ENCODE measurements at places on chromosomes 7 and 10.

DNA sequence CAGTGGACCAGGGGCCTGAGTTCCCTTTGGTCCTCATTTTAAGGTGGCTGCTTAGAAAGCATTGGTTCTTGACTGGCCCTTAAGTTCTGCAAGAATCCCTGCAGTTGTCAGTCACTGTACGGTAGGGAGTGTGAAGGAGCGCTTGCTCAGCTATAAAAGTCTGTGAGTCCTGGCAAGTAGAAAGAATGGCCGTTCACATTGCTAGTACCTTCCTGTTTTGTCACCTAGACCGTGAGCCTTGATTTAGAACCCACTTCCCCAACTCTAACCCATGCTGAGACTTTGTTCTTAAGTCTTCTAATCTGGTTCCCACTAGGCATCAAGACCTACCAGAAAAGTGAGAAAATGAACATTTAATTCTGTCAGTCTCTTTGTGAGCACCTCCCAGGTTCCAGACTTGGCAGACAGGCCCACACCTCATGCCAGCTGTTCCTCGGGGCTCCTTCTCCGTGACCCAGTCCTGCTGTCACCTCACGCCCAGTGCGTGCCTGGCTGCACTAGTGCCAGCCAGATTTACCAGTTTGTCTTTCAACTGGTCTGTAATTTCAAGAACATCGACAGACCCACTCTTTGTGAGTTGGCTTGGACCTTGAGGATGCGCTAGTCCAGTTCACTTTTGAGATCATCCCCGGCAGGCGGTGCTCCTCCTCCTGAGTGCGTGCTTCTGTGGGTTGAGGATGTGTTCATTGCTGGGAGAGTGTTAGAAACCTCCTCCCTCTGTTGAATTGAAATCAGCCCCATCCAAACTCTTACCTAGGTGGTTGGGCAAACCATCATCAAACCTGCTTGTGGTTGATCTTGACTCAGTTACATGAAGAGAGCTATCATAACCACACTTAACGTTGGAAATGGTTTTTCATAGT is 78.5 kb downstream of the SHH start:
- no peak for DNase-seq

DNA sequence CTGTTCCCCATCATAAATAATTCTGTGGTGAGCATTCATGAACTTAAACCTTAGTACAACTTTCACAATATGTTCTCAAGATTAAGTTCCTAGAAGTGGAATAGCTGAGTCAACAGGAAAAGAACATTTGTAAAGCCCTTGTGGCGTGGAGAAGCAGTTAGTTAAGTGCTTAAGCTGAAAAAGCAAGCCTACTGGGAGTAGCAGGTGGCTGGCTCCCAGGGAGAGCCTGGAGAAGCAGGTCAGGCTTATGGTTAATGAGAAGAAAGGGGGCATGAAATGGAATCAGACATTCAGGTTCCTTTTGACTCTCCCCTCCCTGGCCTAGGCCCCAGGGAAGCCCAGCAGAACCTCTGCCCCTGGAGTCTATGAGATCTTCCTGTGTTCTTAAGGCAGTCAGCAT is 35.3 kb downstream of the VSTM4 start:
- DNase-seq = no peak

GRCh38 chr10:63477927-63478326 is 12.2 kb upstream of the JMJD1C start:
- no peak for DNase-seq

- DNase-seq = no peak
Measured at GRCh38 chr7:99514050-99514449, 9.6 kb downstream of the ZKSCAN5 start.

GRCh38 chr10:124730790-124731189 is 13.4 kb downstream of the FAM53B start:
- DNase-seq = no peak

DNA sequence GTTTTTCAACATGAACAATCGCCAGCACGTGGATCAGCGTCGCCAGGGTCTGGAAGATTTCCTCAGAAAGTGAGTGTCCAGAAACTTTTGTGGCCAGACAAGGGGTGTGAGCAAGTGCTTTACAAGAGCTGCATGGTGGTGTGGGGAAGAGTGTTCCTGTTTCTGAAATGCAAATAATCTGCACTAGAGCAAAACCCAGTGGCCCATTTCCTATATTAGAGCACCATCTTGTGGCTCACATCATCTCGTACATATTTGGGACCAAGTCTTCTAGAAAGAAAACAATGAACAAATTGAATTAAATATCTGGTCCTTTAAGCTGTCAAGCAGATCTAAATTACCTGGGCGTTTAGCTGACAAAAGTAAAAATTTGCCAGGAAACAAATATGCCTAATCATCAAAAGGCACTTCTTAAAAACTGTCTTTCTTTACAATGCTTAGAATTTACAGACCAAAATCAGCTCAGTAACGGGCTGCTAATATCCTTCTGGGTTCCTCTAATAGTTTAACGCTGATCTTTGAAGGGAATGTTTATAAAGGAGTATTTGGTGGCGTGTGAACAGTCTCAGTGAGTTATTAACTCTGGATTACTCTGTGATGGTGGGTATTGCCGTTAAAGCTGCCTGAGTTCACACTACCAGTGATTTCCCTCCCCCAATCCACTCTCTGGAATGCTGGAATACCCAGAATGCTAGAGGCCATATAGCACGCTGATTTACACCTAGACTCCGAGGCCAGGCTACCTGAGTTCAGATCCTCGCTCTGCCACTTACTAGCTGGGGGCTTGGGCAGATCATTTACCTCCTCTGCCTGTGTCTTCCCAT is 73.6 kb downstream of the SNX10 start:
- DNase-seq = no peak

GRCh38 chr10:127117125-127117524 is 79.3 kb downstream of the INSYN2A start:
- no peak for DNase-seq

DNA sequence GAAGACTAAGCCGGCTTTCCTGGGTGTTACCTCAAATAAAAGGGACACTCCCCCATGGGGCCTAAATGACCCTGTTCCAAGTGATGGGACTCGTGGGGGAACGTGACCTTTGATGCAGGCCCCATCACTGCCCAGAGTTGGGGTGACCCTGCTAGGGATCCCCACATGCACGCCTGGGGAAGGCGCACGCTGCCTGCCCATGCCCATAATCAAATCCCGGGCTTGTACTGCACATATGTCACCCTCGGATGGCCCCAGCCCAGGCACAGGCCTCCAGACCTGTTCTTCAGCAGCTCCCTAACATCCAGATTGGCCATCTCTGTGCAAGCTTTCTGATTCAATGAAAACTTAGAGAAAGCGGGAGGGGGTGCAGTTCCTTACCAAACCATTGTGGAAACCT is 14.7 kb downstream of the EBF3 start:
- no peak for DNase-seq

DNA sequence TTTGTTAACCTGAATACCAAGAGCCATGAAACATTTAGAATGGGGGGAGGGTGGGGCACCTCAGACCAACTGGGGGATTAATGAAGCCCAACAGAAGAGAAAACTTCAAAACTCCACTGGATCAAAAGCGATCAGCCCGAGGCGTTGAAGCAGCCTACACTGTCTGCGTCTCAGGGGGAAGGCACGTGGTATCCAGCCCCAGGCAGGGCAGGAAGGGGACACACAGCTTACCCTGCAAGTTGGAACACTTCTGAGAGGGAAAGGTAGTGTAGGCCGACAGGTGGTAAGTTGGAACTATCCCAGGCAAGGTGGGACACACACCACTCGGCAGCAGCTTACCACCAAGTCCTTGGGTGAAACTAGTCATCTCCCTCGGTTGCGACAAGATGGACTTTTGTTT is 102.9 kb downstream of the TAX1BP1 start:
- no peak for DNase-seq

- no peak for DNase-seq
Measured at GRCh38 chr10:34121781-34122622, 693.1 kb downstream of the PARD3 start.

- no peak for DNase-seq
Measured at GRCh38 chr10:101162677-101163076, 31.6 kb downstream of the TLX1 start.

DNA sequence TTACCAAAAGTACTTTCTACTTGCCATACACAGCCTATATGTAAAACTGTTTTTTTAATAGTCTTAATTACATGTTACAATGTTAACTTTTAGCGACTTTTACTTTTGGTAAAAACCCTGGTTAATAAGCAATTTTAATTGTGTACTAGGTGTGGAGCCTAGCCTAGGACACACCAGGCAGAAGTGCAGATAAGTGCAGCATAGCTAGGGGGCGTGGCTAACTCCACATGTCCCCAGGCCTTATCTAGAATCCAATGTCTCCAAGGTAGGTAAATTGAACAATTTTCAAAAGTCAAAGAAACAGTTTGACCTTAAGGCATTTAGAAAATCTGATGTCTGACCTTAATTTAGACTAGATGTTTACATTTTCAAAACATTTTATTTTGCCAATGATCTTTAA is 858.7 kb downstream of the CCSER2 start:
- DNase-seq = no peak

DNA sequence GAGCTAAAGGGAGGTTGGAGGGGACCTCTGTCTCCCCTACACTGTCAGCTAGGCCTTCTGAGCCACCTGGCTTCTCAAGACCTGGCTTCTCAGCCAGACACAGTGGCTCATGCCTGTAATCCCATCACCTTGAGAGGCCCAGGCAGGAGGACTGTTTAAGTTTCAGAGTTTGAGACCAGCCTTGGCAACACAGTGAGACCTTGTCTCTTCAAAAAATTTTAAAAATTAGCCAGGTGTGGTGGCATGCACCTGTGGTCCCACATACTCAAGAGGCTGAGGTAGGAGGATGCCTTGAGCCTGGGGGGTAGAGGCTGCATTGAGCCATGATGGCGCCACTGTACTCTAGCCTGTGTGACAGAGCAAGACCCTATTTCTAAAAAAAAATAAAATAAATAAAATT is 33.1 kb downstream of the PIP4K2A start:
- no peak for DNase-seq

DNA sequence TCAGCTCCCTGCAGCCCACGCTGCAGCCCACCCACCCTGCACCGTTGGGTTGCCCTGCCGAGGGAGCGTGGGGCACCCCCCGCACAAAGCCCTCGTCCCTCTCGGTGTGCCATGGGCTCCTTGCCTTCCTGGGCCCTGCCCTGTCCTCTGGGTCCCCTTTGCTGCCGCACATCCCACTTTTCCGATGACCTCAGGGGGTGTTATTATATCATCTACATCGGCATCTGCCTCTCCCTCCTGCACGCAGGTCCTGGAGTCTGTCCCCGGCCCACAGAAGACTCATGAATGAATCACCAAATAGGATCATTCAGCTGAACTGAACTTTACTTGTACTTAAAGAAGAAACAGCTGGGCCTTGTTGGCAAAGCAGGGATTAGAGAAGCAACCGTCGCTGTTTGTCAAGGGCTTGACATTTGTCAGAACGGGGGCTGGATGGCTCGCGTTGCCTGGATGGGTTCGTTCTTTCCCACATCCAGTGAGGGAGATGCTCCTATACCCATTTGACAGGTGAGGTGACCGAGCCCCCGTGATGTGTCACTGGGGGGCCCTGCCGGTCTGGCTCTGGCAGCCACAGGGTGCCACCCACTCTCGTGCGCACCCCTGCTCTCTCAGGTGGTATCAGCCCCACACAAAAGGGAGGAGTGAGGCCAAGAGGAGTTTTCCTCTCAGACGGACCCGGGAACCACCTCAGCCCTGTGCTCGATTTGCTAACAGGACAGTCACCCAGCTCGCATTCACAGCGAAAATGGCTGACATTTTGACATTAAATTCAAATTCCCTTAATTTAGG is 58.6 kb upstream of the EBF3 start:
- no peak for DNase-seq

GRCh38 chr10:75408509-75408875 is 6.9 kb upstream of the ZNF503 start:
- DNase-seq = no peak

All from stimulated activated CD8-positive, alpha-beta memory T cell treated with anti-CD3 and anti-CD28 coated beads, Interleukin-15, amount 100 ng/mL, for 24 hours (primary cell).